Hepatic stellate cell (primary cell): ENCODE measurements at places on chromosomes 2 and 18.

- DNase-seq: no peak
Measured at GRCh38 chr2:183678908-183679307, 554.7 kb downstream of the NUP35 start.

- DNase-seq: peak; percentile 45
Measured at GRCh38 chr2:43519643-43520221, 76.1 kb downstream of the THADA start.

DNA sequence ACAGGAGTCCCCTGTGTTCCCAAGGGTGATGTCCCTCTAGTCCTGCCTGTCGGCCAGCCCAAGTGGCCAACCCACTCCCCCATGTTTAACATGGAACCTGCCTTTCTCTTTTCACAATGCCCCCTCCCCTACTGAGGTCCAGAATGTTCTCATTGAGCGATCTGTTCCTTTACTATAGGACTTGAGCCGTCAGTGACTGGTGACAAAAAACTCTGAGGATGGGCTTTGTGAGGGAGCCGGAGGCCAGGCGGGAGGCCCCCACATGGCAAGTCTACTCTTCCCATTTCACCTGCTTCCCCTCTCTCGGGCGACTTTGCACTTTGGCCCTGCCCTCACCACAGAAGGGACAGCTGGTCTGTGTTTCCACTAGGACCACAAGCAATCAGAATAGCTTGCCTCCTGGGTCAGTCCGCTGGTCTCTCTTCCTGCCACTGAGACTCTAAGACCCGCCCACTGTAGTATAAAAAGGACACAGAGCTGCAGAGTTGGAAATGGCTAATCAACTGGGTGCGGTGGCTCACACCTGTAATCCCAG, 146.5 kb upstream of the RAB12 start:
- DNase-seq: no peak

- no peak for DNase-seq
Measured at GRCh38 chr18:46019936-46020335, 52.1 kb downstream of the PSTPIP2 start.

GRCh38 chr2:238854246-238854645, 6.4 kb downstream of the TWIST2 start:
- DNase-seq: no peak

- peak; percentile 33 for DNase-seq
Measured at GRCh38 chr2:118202707-118203303, 114.5 kb downstream of the INSIG2 start.

DNA sequence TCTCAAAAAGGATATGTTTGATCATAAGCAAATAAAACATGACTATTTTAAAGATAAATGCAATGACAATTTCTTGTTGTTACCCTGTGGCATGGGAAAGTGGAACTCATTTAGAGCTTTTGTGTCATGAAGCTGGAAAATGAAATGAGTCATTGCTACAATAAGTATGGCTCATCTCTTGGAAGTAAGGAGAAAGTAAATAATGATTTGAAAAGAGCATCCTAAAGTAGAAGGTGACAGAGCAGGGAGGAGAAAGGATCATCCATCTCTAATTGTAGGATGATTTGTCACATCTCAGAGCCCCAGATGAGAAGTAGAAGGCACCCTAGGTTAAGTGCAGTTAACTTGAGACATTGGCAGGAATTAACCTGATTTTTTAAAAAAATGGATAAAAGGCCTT, 200.5 kb downstream of the CPS1 start:
- DNase-seq: no peak

- no peak for DNase-seq
Measured at GRCh38 chr2:224036731-224037361, 2.2 kb downstream of the SERPINE2 start.

DNA sequence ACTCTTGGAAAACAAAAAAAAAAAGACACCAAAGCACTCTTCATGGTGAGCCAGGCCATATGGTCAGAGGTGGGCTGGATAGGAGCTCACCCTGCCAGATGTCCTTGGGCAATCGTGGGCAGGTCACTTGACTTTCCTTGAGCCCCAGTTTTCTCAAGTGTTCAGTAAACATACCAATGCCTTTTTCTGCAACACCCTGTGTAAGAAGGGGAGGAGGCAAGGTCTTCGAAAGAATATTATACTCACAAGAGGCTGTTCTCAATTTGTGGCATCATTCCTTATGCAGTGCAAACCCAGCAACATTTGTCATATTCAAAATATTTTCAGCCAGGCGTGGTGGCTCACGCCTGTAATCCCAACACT, 22.9 kb upstream of the TMEM87B start:
- DNase-seq: no peak

DNA sequence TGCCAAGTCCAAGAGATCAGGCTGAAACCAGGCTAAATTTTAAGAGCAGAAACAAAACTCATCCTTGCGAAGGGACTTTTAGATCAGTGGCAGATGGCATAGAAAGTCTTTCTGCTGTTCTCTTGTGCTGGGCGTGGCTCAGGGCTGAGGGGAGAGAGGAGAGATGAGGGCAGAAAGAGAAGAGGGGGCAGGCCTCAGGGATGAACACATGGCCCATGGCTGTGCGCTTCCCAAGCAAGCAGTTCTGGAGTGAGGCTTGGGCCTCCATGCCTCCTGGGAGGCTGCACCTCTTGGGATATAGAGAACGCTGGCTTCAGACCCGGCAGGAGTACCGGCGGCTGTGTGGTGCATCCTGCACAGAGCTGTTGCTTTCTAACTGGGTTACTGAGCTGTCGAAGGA, 41.0 kb downstream of the HPCAL1 start:
- DNase-seq: no peak

GRCh38 chr2:2823061-2823753, 492.1 kb upstream of the MYT1L start:
- no peak for DNase-seq

- no peak for DNase-seq
Measured at GRCh38 chr2:6810961-6811360, 54.7 kb downstream of the CMPK2 start.

DNA sequence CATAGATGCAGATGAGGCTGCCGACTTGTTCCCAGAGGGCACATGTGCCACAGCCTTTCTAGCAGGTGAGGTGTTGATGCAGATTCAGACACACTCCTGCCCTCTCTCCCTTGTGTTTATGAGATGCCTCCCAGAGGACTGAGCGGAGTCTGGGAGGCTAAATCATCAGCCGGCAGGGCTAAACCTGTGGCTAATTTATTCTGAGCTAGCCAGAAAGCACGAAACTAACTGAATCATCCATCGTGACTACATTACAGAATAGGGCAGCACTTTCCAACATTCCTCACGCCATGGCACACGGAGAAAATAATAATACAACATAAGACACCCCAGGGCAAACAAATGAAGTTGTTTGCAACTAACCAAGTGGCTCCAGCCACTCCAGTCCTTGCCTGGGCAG, 101.7 kb upstream of the FZD7 start:
- peak; percentile 50 for DNase-seq

DNA sequence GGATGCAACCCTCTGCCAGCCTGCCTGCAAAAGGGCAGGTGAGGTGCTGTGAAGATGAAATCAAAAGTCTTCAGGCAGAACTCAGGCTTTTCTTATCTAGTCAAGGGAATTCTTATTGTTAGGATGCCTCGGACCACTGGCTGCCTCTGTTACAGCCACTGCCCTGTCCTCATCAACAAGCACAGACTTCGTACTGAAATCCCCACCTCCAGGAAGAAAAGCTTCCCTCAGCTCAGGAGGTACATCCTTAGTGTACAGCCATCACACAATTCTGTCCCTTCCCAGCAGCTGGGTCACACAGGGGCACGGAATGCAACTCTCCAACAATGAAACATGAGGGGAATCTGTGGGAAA, 10.1 kb upstream of the RNU4ATAC start:
- no peak for DNase-seq

DNA sequence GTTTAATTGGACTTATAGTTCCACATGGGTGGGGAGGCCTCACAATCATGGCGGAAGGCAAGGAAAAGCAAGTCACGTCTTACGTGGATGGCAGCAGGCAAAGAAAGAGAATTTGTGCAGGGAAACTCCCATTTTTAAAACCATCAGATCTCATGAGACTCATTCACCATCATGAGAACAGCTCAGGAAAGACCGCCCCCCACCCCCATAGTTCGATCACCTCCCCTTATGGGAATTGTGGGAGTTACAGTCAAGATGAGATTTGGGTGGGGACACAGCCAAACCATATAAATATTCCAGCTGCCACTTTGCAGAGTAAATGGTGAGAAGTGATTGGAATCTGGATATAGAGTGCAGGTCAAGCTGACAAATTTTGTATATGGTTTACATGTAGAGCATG, 187.4 kb downstream of the ARL4C start:
- no peak for DNase-seq

GRCh38 chr2:198141726-198142125, 337.3 kb downstream of the PLCL1 start:
- no peak for DNase-seq

- DNase-seq: no peak
Measured at GRCh38 chr2:184413671-184414229, 184.6 kb upstream of the ZNF804A start.

GRCh38 chr2:160266037-160266551, 66.0 kb upstream of the ITGB6 start:
- DNase-seq: no peak

DNA sequence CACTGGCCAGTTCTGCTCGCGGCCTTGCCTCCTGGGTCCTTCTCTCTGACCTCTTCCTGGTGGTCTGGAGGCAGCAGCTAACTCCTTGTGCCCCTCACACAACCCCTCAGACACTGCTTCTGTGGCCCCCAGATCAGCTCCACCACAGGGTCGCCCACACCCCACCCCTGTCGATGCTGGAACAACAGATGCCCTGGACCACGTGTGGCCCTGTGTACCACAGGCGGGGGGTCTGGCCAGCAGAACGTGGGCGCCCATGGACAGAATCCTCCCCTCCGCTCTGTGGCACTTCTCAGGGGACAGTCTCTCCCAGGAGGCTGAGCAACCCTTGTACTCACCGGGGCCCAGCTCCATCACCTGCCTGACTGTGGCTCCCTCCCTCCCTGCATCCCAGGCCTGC, 245.6 kb downstream of the NDUFA10 start:
- no peak for DNase-seq

DNA sequence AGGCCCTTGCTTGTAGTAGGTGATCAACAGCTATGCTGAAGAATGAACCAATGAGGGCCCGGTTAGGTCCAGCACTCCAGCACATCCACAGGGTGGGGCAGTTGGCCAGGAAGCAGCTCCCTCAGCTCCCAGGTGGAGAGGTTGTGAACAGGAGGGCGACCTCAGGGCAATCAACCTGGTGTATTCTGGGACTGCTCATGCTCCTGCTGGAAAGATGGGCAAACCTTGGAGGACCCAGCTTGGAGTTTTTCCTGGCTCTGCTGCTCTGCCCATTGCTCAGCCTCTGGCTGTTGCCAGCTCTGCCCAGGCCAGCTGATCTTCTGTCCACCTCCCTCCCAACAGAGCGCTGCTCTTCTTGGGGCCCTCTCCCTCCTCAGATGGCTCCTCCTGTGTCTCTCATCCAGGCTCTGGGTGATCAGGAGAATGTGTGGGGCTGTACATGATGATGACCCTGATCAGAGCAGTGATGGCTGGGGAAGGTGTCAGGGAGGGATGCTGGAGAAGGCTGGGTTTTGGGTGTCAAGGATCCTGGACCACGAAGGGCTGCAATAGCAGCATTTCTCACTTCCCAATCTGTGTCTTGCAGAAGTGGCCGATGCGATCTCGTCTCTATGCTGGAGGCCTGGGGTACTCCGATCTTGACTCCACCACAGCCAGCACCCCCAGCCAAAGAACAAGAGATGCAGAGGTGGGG, 3.4 kb downstream of the TCF23 start:
- DNase-seq: no peak

GRCh38 chr2:168500516-168500915, 44.4 kb downstream of the CERS6 start:
- no peak for DNase-seq

- DNase-seq: no peak
Measured at GRCh38 chr18:37543321-37543720, 22.3 kb downstream of the CELF4 start.

- no peak for DNase-seq
Measured at GRCh38 chr2:232487385-232488096, at the start of gene ECEL1. Gene ECEL1, minus strand, starts transcription at chr2:232487834. Its CDS starts 1,181 bp downstream, at chr2:232486653.

- no peak for DNase-seq
Measured at GRCh38 chr2:235320326-235320725, 173.5 kb upstream of the AGAP1 start.

DNA sequence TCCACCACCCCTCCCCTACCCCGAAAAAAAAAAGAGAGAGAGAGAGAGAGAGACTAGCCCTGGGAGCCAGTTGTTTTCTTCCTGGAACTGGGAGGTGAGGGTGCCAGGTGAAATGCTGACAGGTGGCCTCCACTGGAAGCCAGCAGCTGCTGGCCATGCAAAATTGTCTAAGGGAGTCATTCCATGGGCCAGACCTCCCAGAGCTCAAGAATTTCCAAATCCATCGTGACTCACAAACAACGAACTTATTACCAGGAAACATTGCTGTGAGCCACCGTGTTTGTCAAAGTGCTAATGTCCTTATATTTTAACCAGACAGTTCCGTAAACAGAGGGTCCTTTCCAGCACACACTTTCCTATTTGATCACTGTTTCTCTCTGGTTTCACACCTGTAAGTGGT, 68.5 kb upstream of the PID1 start:
- DNase-seq: no peak

GRCh38 chr2:3563521-3563976, 5.4 kb upstream of the RNASEH1 start:
- no peak for DNase-seq

GRCh38 chr2:67295406-67295805, 101.7 kb upstream of the ETAA1 start:
- no peak for DNase-seq

GRCh38 chr18:34117319-34117718, 107.4 kb downstream of the NOL4 start:
- DNase-seq: no peak

GRCh38 chr2:215521031-215521430, 85.2 kb upstream of the FN1 start:
- DNase-seq: no peak

DNA sequence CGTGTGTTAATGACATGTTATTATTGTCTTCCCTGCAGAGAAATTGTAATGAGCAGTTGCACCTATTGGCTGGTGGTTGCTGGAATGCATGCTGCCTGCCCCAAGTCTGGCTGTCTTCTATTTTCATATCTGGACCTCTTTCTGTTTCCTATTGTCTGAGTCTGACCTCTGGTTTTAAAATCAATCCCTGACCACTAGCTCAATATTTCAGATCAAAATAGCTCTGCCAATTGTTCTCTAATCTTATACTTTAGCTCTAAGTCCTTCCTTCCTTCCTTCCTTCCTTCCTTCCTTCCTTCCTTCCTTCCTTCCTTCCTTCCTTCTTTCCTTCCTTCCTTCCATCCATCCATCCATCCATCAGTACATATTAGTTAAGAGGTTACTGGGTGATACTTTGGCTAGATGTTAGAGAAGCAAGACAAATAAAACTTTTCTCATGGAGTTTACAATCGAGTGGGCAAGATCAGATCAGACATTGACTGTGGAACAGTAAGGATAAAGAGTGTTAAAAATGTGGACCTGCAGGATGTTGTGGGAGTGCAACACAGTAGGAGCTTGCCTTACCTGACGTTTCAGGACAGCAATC, 417.1 kb downstream of the SOCS6 start:
- DNase-seq: no peak

- DNase-seq: no peak
Measured at GRCh38 chr2:19114126-19114525, 244.3 kb downstream of the OSR1 start.
